ENCODE measurements at places on chromosomes 5 and 9.

DNA sequence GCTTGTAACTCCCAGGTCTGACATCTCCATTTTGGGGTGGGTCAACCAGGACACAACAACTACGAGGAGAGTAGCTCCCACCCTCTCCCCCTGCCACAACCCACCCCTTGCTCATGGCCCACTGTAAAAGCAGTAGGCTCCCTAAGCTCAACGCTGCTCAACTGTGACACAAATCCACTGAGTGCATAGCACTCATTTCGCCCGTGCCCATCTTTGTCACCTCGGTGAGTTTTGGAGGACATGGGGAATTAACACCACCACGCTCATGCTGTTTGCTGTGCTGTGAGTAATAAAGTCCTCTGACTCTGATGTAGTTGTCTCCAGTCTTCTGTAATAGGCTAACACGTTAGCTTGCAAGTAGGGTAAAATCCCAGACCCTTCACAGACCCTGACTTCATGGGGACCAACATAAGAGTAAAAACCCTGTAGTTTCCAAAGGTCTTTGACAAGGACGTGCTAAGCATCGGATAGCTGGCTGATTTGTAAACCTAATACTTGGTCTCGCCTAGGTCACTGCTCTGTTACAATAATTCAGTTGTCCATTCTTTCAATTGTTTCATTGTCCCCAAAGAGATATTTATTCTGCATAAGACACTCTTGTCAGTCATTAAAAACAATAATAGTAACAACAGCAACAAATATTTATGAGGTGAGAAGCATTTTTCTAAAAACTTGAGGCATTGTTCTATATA lies 7.7 kb downstream of the PLGRKT start:
- no peak for DNase-seq

DNA sequence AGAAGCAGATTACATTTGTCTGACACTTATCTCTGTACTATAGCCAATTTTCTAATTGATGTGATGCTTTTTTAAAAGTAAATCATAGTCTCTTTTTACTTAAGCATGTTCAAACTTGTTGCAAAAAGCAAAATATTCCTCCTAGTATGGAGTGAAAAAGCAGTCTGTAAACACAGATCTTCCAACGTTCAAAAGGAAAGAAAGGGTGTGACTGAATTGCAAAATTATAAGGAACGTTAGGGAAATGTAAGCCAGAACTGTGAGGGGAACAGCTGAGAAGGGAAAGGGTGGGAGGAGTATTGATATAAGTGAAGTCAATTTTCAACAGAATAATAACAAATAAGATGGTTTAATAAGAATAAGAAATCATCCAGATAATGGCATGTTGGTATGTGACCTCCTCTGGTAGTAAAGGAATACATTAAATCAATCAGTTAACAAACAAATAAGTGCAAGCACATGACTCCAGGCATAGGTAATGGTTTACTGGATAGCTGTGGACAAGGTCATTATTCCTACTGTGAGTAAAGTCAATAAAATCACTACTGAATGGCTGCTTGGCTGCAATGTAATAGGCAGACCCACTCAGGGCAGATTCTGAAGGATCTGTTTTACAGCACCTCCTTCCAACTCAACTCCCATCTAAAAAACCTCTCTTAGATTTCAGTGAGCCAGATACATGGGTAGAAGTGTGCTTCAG lies 239.1 kb upstream of the NMUR2 start:
- DNase-seq, result no peak

DNA sequence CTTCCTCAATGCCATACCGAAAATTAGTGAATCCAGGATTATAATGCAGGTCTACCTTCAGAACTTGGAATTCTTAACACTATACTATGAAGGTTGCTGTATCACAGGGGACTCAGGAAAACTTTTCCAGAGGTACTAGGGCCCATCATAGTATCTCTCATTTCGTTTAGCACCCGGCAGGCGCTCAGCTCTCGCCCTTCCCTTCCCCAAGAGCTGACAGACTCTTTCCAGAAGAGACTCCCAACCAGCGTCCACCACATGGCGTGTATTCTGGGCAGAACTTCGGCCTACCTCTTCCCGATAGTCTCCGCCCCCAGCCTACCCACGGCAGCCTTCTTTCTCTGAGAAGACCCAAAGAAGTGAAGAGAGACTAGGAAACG lies 271 bp downstream of the NOL8 start:
- no peak for DNase-seq

- no peak for DNase-seq
Measured at GRCh38 chr5:123091298-123092222, 2.5 kb downstream of the PRDM6 start.

- no peak for DNase-seq
Measured at GRCh38 chr5:112684737-112685136, 52.9 kb upstream of the APC start.

Measured in C1 segment of cervical spinal cord (tissue), 14 donors.